IMR-90 (cell line): ENCODE measurements at places on chromosomes 1 and 21. TPM values are rescaled to one million over a fixed set of nuclear protein-coding genes. Genes with fewer than 3 reads are reported as not detected.

CNR2 gene
- not detected in 2 replicates for total RNA-seq

DNA sequence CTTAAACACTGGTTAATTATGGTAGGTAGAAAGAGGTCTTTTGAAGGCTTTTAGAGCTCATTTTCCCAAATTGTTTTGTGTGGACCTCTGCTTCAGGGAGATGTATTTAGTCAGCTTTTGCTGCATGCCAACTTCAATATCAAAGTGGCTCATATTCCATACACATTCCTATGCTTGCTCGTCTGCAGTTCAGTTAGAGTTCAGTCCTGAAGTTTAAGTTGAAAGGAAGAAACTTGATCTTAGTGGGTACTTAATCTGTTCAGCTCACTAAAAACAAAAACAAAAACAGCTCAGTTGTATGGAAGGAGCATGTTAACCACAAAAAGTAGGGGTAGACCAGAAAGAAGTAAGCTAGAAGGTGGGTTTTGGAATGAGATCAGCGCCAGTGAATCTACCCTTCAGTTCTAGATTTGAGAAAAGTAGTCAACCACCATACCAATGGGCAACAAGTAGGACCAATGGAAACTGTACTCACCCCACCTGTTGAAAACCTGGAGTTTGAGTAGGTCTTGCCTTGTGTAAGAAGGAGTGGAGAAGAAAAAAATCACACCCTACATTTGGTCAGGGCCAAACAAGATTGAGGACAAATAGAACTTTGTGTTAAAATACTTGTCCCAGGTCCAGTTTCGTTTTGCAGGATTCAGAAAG lies 58.0 kb downstream of the LEPR start:
- peak; percentile 55 for DNase-seq

DNA sequence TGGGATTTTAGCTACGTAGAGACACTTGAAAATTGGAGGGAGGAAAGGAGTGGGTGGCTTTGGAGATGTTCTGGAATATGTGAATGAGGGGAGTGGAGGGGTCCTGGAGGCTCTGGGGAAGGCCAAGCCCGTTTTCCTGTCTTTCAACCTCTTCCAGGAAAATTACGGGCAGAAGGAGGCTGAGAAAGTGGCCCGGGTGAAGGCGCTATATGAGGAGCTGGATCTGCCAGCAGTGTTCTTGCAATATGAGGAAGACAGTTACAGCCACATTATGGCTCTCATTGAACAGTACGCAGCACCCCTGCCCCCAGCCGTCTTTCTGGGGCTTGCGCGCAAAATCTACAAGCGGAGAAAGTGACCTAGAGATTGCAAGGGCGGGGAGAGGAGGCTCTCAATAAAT lies 442 bp upstream of the RUSC1 start:
- no peak for DNase-seq

DNA sequence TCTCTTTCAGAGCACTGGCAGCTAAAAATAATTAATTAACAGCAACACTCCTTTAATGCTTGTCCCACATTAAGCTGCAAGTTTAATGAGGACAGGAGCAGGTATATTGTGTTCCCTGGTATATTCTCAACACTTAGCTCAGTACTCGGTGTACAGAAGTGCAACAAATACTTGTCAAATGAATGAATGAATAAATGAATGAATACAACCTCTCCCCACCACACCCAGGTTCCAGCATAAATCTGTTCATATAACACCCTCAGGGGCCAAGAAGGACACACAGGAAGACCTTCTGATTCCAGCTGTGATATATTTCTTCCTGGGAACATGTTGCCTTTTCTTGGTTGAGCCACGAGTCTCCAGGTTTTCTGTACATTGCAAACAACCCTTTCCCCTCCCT lies 38.1 kb upstream of the RD3 start:
- no peak for DNase-seq

GRCh38 chr1:5351366-5351765 lies 640.9 kb downstream of the NPHP4 start:
- no peak for DNase-seq
